SK-N-DZ (cell line): ENCODE measurements at places on chromosomes 5 and 9.

- DNase-seq: peak; percentile 66
Measured at GRCh38 chr9:35828716-35829083, at the start of gene FAM221B. Gene FAM221B, minus strand, starts transcription at chr9:35828732. Its CDS starts 2,571 bp downstream, at chr9:35826161.

- DNase-seq: no peak
Measured at GRCh38 chr9:122835313-122835731, 6.9 kb upstream of the PDCL start.

DNA sequence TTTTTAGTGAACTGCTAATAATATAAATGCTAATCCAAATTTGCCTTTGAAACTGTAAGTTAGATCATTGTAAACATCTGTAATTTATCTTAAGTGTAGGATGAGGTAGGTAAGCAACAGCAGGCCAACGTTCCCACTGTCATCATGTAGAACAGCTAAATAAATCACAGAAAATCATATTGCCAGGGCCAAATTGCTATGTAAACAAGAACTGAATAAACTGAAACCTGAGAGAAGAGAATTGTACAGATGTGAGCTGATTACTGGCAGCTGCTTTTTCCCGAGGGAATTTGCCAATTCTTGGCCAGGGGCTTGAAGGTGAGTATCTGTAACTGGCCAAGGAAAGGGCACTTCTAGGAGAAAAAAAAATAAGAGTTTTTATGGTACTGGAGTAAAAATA lies 97.6 kb downstream of the CDH10 start:
- DNase-seq: peak; percentile 90

- no peak for DNase-seq
Measured at GRCh38 chr9:96691326-96691725, 36.2 kb upstream of the PRXL2C start.

DNA sequence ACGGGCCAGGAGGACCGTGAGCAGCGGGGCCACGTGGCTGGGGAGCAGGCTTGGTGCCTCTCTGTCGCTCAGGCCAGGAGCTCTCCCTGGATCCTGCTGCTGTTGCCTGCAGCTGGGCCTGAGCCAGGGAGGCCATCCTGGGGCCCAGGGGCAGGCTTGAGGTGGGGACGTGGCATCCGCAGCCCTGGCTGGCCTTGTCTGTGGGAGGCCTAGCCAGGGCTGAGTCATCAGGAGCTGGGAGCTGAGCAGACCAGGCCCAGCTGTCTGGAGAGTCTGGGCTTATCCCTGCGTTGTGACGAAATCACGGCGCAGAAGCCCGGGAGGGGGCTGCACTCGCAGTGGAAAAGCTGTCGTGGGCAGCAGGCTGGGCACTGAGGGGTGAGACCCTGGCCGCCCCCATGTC lies 138.8 kb upstream of the COL5A1 start:
- DNase-seq: no peak

- no peak for DNase-seq
Measured at GRCh38 chr5:157520911-157521703, 54.5 kb downstream of the ADAM19 start.

DNA sequence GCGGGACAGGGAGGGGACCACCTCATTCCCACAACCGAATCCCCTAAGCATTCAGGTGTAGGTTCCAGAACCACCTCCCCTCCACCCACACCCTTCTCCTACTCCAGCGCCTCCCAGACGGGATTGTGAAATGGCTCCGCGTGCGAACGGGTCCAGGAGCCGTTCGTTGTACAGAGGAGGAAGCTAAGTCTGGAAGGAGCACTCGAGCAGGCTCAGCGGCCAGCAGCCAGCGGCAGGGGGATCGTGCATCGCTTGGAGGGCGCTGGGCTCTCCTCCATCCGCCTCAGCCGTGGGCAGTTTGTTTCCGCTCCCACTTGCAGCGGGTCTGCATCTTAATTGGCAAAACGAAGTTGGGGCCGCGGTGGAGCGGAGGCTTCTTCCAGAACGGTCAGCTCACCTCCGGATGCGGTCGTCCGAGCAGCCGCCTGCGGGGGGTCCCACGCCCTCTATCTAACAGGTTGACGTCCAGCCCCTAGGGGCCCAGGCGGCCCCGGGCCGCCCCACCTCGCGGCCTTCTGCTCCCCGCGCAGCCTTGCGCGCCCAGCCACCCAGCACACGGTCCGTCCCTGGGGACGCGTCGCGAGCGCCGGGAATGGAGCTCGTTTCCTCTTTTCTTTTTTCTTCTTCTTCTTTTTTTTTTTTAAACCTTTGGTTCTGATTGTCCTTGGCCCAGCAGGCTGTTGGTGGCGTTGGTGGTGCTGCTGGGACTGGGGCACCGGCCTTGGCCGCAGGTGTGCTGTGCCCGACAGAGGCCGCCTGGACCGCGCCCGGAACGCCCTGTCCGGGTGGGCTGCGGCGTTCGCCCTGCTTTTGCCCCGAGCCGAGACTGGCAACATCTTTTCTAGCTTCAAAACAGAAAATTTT lies 3.9 kb upstream of the BARX1 start:
- DNase-seq: no peak

GRCh38 chr9:136019041-136019680 lies 58.0 kb upstream of the UBAC1 start:
- DNase-seq: no peak
